GM23338 (cell line): ENCODE measurements at places on chromosomes 1 and 21.

GRCh38 chr1:21736876-21737275 lies 46.1 kb downstream of the USP48 start:
- no peak for DNase-seq

DNA sequence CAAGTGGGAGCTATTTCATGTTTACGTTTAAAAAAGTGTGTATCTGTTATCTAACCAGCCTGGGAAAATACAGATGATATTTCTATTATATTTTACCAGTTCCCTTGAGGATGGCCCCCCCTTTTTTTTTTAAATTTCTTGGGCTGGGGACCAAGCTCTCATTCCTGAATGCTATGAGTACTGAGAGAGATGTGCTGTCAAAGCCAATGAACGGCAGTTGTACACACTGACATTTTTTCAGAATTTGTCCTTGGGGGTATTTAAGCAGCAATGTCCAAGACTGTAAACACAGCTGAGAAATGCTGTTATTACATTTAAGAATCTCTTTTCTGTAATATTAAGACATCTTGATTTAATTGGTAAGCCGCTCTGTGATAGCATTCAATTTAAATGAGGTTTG lies 177.9 kb downstream of the ST6GALNAC3 start:
- no peak for DNase-seq

DNA sequence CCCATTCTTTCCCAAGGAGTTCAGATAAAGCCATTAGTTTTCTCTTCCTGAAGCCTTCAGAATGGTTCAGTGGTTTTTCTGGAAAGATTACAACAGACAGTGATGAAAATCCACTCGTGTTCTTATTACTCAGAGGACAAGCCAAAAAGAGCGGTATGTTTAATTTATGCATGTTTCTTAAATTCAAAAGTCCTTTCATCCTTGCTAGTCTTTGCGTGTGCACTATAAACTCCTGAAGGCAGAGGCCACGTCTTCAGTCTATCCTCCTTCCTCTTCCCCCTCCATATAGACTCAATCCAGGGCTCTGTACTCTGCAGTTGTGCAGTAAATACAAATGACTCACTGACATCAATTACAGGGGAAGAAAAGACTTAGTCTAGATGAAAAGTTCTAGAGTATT lies 409.2 kb upstream of the PLXNA2 start:
- no peak for DNase-seq

- no peak for DNase-seq
Observed at GRCh38 chr1:180424848-180425457, 77.4 kb downstream of the ACBD6 start.

DNA sequence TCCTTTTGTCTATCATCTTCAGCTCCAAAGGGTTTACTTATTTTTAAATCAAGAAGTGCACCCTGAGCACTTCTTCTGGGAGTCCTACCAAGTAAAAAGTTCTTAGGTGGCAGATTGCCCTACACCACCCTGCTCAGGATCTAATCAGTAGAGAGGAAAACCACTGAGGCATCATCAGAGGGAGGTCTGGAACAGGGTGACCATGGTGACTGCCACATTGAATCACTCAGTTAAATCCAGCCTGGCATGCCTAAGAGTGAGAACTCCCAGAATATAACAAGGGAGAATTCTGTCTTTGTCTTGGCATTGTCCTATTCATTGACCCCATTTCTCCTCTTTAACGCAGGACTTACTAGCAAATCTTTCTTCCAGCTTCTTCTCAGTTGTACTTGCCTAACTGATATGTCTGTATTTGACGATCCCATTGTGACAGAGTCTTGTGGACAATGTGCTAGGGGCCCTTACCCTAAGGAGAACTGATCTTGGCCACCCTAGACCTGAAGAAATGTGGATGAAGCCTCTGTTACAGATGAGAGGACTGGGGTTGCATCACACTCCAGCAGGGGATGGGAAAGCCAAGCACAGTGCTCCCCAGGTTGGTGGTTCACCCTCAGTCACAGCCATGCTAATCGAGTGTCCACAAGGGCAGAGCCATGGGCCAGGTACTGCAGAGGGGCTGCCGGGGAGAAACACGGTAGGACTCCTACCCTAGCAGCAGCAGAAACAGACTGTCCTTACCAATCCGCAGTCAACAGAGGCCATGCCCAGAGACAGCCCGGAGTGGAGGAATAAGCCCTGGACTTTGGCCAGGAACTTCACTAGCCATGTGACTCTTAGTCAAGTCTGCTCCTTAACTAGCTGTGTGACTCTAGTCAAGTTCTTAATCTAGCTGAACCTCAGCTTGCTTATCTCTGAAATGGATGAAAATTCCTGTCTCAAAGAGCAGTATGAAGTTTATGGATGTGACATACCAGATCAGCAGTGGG lies 15.4 kb downstream of the PKP1 start:
- no peak for DNase-seq

- no peak for DNase-seq
Observed at GRCh38 chr1:223068900-223069665, 74.0 kb downstream of the TLR5 start.
